ENCODE measurements at places on chromosomes 2 and 18.
A peak's percentile ranks its signal among the peaks of the same experiment; 100 is the strongest.

- no peak for DNase-seq
These were observed 1.1 kb downstream of the UGT1A1 start for GRCh38 chr2:233761040-233761769.

GRCh38 chr2:72173640-72174321 is 26.1 kb upstream of the CYP26B1 start:
- no peak for DNase-seq

DNA sequence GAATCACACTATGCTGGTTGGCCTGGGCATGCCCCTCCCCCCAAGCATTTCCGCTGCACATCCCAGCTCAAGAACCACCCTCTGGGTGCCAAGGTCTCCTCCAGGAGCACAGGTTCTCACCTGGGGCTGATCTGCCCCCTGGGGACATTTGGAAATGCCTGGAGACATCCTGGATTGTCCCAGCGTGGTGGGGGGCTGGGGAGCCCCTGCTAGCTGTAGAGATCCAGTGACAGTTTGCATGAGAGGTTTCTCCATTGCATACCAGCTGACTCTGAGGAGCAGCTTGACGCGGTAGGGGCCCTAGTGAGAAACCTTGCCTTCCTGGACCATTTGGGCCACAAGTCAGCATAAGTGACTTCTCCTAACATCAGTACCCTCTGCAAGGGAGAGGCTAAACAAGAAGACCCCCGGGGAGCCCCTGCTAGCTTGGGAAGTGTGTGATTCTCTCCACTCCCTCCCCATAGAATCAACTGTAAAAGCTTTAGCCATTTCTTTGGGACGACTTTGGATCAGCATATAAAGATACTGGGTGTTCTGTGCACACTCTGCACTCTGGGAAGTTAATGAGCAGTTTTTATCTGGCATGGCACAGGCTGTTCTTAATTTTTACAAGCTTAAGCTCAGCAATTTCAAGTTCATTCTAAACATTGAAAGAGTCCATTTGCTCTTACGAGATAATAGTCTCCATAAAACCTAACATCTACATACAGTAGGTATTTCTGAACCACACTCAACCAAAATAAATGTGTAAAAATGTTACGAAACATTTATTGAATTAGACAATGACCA is 94.1 kb downstream of the GBX2 start:
- no peak for DNase-seq

DNA sequence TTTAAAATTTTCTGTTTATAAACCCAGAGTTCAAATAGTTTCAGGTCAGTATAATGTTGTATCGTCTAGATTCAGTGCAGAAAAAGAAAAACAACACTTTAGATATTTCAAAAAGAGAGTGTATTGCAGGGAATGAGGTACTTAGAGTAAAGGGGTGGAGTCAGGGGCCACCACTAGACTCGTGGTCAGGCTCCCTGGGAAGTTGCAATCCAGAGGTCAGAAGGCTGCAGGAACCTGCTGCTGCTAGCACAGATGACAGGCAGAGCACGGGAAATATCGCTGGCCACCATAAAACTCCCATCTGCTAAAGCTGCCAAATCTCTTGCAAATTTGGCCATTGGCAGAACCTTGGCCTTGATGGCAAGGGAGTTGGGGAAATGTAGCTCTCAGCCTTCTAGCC is 64.6 kb downstream of the THNSL2 start:
- no peak for DNase-seq

DNA sequence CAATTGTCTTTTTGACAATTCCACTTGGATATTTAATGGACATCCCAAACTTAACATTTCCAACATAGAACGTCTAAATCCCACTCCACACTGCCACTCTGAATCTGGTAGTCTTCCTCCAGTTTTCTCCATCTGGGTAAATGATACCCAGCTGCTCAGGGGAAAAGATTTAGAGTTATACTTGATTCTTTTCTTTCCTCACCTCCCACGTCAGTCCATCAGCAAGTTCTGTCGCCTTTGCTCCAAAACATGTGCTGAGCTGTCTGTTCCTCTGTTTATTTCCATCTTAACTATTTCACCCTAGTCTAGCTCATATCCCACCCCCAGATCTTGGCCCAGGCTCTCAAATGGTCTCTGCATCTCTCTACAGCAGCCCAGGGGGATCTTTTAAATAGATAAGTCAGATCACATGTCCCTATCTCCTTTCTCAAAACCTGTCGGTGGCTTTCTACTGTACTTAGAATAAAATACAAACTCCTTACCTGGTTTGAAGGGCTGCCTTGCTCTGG is 43.4 kb upstream of the GMCL1 start:
- DNase-seq, result no peak

GRCh38 chr2:8086357-8086756 is 595.5 kb upstream of the ID2 start:
- DNase-seq, result no peak

DNA sequence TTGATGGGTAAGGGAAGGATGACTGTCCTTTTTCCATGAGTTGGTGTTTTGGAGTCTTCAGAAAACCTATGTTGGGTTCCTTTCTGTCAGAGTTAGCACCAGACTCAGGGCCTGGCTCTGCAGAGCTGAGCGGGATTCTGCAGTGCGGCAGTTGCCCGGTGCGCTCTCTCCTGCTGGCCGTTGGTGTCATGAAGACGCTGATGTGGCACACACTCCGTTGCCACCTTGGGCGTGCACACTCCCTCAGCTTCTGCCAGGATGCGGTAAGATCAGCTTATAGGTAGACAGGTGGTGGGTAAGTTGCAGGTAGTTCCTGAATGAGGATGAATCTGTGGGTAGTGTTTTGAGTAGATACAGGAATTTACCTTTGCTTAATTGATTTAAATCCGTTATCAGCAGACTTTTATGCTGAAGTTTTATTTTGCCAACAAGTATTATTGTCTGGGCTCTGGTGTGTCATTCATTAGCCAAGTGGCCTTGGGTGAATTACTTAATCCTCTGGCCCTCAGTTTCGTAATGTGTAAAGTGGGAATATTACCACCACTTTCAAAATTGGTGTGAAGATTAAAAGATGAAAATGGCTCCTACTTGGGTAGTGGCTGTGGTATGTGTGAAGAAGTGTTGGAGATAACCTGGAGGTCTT is 26.8 kb downstream of the DGKD start:
- DNase-seq, result no peak

DNA sequence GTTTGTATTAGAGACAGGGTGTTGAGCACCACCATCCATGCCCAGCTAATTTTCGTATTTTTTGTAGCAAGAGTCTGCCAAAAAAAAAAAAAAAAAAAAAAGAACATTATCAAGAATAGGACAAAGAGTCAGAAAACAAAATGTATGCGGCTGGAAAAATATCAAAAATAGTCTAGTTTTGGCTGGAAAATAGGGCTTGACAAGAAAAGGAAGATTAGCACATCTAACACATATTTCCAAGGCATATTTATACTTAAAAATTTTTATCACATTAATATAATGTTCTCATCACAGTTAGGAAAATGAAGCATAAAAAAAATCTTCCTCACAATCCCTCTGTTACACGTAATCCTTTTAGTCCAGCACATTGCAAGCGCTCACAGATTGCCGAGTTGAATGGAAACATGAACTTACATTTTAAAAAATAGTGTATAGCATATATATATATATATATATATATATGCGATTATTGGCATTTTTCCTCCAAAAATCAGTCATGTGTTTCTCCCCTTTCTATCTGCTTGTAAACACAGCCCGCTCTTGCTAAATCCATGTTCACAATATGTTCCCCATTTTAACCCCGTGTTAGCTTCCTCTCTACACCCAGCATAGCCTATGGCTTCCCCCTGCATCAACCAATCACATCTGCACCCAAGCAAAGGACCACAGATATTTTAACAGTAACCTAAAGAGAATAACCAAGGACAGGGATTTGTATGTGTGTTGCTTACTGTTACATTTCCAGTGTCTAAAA is 183.0 kb downstream of the AFF3 start:
- no peak for DNase-seq

DNA sequence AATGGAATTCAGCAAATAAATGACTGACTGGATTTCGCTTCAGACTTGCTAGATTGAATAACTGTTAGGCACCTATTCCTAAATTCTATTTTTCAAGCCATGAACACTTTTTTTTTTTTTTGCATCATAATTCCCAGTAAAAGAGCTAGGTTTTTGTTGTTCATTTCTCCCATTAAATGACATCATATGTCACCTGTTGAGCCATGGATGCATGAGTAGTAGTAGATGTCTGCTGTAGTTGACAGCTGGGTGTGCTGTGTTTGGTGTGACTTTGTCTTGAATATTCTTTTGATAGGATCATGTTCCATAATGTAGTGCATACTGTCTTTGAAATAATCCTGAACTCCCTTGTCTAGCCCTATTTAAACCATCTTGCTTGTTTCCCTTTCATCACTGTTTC is 115.2 kb downstream of the RAB3GAP1 start:
- DNase-seq, result no peak

GRCh38 chr2:143422681-143423080 is 293.5 kb downstream of the ARHGAP15 start:
- no peak for DNase-seq

DNA sequence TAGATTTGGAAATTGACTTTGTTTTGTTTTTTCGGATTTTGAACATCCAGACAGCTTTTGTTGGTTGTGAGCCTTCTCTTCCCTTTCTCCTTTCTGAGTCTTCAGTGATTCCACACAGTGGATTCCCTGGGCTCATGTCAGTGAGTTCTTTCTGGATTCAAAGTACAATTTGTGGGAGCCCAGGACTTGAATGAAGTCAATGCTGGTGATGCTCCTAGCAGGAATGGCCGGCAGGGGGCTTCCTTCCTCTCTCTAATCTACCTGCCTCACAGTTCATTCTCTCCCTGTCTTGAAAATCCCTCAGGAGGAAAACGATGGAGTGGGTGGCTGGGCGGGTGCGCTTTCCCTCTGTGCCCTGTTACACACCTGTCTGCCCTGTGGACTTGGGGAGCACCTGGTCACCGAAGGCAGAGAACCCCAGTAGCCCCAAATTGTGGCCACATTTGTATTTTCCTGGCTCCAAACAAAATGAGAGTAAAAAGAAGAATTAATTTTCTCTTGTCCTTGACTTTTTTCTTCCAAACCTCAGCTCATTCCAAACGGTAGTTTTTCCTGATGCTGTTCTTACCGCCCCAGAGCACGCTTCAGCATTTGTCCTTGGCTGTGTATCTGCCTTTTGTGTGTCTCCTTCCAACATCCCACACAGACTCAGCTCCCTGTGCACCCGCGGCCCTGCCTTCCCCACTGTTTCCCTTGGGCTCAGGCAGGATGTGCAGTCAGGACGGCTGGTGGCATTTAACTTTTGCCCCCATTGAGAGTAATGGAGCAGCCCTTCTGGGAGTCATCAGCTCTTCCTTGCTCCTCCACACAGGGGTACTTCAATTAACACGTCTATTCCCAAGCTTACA is 86.6 kb downstream of the MARCO start:
- DNase-seq, result peak; percentile 5

DNA sequence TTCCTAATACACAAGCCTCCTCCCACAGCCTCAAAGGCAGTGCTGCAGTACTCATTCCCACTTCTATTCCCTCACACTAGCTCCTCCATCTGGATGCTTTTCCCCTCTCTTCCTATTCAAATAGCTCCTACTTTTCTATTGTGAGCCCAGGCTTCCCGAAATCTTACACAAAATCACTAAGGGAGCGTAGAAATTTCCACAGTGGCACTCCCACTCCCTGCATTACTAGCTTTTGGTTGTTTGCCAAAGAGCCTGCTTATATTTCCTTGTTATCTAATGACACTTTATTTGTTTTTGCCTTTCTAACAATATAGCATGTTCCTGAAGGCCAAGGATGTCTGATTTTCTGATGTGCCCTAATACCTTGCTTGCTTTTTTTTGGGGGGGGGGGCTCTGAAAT is 10.9 kb downstream of the EPAS1 start:
- DNase-seq, result no peak

DNA sequence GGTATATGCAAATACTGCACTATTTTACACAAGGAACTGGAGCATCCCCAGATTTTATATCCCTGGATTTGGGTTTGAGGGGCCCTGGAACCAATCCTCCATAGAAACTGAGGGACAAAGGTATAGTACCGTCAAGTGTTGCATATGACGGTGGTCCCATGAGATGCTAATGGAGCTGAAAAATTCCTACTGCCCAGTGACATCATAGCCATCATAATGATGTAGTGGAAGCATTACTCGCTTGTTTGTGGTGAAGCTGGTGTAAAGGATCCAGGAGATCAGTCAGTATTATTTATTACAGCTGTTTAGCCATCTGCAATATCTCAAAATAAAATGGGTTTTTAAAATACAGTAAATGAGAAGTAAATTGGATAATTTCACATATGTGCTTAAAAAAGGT is 496.6 kb upstream of the HS6ST1 start:
- no peak for DNase-seq

- DNase-seq, result peak; percentile 59
These were observed at the start of gene CYBRD1 for GRCh38 chr2:171522052-171522787. CYBRD1 (plus strand) TSS chr2:171522474; CDS start chr2:171522546, 72 bp downstream.

DNA sequence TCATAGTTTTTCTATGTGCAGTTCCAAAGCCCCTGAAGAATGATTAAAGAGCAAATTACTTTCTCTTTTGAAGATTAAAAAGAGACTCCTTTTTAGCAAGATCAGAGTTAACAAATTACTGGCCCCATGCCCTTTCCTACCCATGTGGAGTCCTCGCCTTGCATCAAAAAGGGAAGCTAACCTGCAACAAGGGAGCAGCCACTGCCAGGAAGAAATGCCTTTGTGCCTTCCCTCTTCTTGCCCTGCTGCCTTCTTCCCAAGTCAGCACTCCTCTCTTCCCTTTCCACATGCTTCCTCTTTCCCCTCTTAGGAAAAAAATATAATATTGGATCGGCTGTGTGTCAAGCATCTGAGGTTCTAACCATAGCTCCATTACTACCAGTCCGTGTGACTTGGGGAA is 37.1 kb upstream of the CYP1B1 start:
- DNase-seq, result no peak

GRCh38 chr2:42888321-42889245 is 96.2 kb upstream of the HAAO start:
- DNase-seq, result no peak

GRCh38 chr2:19933351-19933981 is 31.7 kb upstream of the TTC32 start:
- peak; percentile 21 for DNase-seq

GRCh38 chr2:201936817-201937216 is 96.8 kb upstream of the FZD7 start:
- DNase-seq, result no peak

DNA sequence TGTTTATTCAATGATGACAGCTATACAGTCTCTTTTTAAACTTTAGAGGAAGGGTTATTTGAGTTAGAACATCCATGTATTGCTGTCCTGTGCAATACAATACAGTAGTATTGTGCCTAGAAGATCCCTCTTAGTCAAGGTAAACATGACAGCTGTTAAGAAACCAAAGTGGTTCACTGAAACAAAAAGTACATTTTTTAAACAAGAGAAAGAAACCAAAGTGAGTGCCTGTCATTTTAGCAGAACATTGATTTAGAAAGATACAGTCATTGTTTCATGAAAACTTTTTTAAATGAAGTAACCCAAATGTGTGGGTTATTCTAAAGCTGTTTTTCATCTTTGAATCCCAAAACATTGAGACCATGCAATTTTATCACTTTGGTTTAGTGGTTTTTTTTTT is 15.5 kb downstream of the ITPRID2 start:
- DNase-seq, result no peak
